Spleen (tissue), 13 donors: ENCODE measurements at places on chromosomes 2 and 18. TPM values are rescaled to one million over a fixed set of nuclear protein-coding genes. Genes with fewer than 3 reads are reported as not detected.
A peak's percentile ranks its signal among the peaks of the same experiment; 100 is the strongest.

- DNase-seq, result no peak
Measured at GRCh38 chr2:61722800-61723199, 131.1 kb downstream of the FAM161A start.

DNA sequence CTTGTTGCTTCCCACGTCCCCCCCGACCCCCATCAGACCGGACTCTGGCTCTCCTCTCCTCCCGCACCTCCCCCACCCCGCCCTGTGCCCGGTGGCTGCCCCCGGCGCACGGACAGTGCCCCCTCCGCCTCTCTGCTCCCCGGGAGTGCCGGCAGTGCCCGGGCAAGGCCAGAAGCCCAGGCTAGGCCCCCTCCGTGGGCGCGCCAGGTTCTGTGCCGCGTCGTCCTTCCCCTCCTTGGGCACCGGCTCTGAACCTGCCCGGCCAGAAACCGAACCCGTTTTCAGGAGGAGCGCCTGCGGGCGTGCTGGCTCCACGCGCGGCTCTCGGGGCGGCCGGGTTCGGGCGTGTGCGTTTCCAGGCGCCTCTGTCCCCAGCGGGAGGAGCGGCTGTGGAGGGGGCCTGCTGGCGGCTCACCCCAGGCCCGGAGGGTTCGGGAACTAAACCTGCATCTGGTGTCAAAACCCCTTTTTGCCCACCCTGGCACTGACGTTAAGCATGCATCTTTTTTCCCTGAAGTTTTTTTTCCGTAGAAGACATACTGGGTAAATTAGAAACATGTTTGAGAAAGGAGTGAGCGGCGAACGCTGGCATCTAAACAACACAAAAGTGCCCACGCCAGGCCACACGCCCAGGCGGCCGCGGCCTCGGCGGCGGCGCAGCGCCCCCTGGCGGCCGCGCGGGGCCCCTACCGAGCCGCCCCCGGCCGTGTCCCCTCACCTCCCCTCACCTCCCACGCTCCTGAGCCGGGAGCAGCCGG lies 123.9 kb upstream of the SLC1A4 start:
- peak; percentile 93 for DNase-seq

- DNase-seq, result no peak
Measured at GRCh38 chr2:230505162-230505561, 89.2 kb downstream of the SP100 start.

- no peak for DNase-seq
Measured at GRCh38 chr2:227870710-227871374, 589 bp upstream of the DAW1 start.

Gene IL1R1
- total RNA-seq, result 75.8 TPM

Gene ZNF396
- total RNA-seq, result 1.9 TPM
